ENCODE measurements at places on chromosomes 12 and 14.
A peak's percentile ranks its signal among the peaks of the same experiment; 100 is the strongest.

GRCh38 chr12:14948672-14949071, 10.3 kb upstream of the ERP27 start:
- DNase-seq, result peak; percentile 36

DNA sequence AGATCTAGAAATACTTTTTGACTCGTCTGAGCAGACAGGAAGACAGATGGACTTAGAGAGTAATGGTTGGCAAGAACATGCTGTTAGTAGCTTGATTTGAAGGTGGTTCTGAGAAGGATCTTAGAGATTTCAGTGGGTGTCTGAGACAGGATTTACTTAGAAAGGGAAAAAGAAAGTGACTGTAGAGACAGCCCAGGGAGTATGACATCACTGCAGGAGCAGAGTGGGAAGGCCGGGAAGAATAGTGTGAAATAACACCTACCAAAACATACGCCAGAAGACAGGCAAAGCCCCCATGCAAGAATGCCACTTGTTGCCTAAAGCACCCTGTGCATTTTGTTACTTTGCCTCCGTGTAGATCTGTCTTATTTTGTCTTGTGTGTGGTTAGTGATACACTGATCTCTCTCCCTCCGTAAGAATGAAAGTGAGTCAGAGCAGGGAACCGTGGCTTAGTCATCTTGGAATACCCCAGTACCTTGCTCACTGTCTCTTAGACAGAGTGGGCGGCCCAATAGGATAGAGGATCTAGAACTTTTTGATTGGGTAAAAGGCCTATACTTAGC, 161.3 kb upstream of the IFNG-AS1 start:
- peak; percentile 44 for DNase-seq

DNA sequence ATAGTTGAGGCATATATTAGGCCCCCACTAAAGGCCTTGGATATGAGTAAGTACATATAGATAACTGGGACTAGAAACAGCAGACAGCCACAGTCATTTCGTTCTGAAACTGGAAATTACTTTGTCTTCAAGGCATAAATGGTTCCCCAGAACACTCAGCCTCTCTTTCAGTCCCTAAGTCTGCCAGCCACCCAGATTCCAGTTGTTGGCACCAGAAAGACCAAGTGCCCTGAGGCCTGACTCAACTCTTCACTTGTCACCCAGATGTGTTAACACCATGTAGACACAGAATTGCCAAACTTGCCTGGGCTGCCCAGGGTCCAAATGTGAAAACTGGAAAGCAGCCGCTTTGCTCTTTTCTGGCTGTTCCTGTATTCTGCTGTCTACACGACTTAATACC, 3.0 kb upstream of the LGALS3 start:
- no peak for DNase-seq

- DNase-seq, result no peak
These were observed 73.7 kb downstream of the ESR2 start for GRCh38 chr14:64220466-64220865.

DNA sequence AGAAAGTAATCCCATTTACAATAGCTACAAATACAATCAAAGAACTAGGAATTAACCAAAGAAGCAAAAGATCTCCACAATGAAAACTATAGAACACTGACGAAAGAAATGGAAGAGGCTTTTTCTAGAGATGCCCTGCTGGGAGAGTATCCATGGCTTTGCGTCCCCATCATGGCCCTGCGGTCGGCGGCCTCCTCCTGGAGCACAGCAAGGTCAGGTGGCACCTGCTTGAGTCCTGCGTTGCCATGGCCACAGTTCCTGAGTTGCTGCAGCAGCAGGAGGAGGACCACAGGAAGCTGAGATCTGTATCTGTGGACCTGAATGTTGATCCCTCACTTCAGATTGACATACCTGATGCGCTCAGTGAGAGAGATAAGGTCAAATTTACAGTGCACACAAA, 143.5 kb downstream of the SLC5A8 start:
- DNase-seq, result no peak

GRCh38 chr12:69792533-69792932, 32.5 kb upstream of the MYRFL start:
- DNase-seq, result no peak

GRCh38 chr14:26286913-26287205, 311.0 kb downstream of the NOVA1 start:
- DNase-seq, result no peak

DNA sequence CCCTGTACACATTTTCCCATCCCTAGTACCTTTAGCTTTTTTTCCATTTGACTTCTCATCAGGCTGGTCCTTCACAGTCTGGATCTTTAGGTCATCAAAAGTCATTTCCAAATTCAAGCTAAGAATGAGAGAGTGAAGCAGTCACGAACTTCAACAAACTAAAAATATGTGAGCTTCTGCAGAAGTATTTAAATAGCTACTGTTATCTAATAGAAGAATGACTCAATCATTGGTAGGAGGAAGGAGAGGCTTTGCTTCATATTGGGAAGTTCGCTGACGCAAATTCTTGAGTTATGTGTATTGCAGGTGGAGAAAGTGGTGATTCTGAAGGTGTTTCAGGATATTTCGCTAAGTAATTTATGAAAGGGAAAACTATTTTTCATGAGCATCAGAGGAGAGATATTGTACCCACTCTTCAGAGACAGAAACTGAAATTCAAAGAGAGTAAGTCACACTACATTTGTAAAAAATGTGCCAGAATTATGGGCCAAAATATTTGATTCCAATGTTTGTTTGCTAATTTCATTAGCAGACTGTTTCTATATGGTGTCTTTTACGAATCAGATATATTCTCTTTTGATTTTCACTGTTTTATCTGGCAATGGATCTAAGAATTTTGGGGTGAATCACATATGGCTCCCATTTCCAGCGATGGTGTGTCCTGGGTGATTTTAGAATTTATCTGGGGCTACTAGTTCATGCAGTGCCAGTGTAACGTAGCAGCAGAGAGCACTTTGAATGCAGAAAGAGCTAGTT, at the start of gene OLR1:
Gene OLR1, minus strand, starts transcription at position 160 of the 756 bp plus-strand sequence. Its CDS starts 55 bp downstream, at position 105.
- DNase-seq, result no peak

DNA sequence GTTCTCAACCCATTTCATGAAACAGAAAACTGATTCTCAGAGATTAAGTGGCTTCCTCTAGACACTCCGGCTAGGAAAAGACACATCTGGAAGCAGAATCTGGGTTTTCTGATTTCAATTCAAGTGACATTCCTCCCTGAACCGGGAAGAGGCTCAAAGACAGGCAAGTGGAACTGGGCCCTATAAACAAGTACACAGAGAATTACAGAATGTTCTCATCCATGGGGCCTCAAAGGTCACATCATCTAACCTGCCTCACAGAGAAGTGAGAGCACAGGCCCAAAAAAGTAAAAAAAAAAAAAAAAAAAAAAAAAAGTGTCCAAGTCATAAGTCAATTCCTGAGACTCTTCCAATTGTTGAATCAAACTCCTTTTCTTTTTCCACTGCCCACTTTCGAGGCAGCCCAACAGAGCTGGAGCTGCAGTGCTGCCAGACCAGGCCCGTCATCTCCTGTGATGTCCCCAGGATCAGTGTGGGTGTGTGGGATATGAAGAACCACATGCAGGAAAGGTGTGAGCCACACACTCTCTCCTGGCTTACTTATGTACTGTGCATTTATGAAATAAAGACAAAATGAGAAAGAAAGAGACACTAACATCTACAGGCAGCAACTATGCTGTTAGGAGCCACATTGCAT, 2.8 kb upstream of the KRT1 start:
- DNase-seq, result no peak

GRCh38 chr12:57479376-57480115, at the start of gene ARHGAP9:
TSS of gene ARHGAP9 (minus strand) at chr12:57479866. CDS start at chr12:57479406, 460 bp downstream.
- no peak for DNase-seq

- peak; percentile 92 for DNase-seq
These were observed 1.2 kb upstream of the GAPDH start for GRCh38 chr12:6532927-6533652.

DNA sequence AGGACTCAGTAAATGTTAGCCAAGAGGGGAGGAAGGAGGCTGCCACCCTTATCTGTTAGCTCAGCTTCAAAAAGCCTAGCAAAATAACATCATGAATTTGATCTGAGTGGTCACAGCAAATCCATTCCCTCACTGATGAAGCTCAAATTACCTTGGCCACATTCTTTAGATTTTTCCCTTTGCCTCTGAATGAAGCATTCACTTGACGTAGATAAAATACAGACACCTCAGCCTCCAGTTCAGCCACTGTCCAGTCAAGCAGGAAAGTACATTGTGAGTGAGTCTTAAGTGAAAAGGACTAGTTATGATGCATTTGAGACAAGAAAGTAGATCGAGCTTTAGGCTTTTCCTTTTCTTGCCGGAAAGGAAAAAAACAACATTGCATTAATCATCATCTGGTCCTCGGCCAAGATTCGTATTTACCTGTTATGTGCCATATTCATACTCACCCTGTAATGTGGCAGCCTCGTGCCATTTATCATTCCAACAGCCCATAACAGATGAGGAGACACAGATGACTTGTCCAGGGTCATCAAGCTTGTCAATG, 146.5 kb downstream of the ETV6 start:
- DNase-seq, result peak; percentile 76

DNA sequence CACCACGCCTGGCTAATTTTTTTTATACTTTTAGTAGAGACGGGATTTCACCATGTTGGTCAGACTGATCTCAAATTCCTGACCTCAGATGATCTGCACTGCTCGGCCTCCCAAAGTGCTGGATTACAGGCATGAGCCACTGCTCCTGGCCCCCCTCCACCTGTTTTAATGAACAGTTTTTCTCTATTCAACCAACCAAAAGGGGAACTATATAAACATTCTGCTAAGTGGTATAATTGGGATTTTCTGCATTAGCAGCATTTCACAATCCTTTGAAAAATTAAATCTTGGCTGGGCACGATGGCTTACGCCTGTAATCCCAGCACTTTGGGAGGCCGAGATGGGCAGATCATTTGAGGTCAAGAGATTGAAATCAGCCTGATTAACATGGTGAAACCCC, 44.8 kb downstream of the KNTC1 start:
- no peak for DNase-seq

DNA sequence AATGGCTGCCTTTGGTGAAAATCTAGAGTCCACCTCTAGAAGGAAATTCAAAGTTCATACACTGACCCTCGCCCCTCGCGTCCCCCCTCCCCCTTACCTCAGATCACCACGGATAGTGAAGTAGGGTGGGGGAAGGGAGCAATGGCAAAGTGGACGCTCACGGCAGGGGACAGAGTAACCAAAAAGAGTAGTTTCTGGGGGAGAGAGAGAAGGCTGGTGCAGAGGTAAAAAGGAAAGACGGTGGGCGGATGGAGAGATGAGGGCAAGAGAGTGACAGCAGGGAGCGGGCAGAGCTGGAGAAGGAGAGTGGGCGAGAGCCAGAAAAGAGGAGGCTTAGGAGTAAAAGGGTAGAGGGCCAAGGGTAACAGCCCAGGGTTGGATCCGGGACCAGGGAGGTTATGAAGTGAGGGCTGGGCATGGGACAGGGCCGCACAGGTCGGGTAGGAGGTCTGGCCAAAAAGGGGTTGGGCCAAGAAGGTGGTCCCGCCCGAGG, 423 bp downstream of the ALDH6A1 start:
- DNase-seq, result no peak
